ENCODE measurements at places on chromosomes 2 and 18. TPM values are rescaled to one million over a fixed set of nuclear protein-coding genes. Genes with fewer than 3 reads are reported as not detected.

The CHRNG gene
- total RNA-seq: not detected

The PLEKHB2 gene
- 38.4 TPM for total RNA-seq

The LRRC30 gene
- not detected for total RNA-seq

The CD226 gene
- 0.42 TPM for total RNA-seq

The DNPEP gene
- 47.8 TPM for total RNA-seq
